Progenitor cell of endocrine pancreas (in vitro differentiated cells): ENCODE measurements at places on chromosomes 5 and 9. TPM values are rescaled to one million over a fixed set of nuclear protein-coding genes. Genes with fewer than 3 reads are reported as not detected.

Gene GPR21
- 2.9 and 3.4 TPM in 2 replicates for total RNA-seq

GRCh38 chr5:74148321-74148720, 492.2 kb downstream of the ENC1 start:
- DNase-seq, result no peak

- DNase-seq, result no peak
Observed at GRCh38 chr5:134798468-134798867, 39.9 kb downstream of the DDX46 start.

Gene NOXA1
- total RNA-seq, result 15.3 and 16.3 TPM in 2 replicates

DNA sequence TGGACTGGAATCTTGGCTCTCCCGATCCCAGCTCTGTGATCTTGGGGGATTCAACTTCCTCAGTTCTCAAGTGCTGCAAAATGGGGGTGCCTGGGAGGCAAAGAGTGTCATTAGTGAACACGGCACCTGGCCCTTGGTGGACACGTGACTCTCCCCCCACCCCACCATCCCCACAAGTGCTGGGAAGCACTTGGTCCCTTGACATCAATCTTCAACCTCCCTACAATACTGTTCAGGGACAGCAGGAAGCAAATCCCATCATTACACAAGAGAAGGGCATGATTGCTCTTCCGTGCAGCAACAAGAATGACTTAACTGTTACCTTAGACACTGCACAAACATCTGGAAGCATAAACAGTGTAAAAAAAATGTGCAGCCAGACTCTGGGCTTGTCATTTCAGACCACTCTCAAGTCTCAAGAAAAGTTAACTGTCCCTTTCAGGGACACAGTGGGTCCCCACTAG, 61.4 kb downstream of the PSMB7 start:
- DNase-seq, result no peak

GRCh38 chr9:92499701-92500100, 17.4 kb upstream of the ASPN start:
- no peak for DNase-seq

- DNase-seq, result no peak
Observed at GRCh38 chr9:20197976-20198685, 409.3 kb upstream of the SLC24A2 start.

Gene ZNF189
- total RNA-seq, result 31.4 and 32.5 TPM in 2 replicates

GRCh38 chr9:5787220-5787619, 45.7 kb downstream of the ERMP1 start:
- no peak for DNase-seq
